ENCODE measurements at places on chromosomes 2 and 18.
A peak's percentile ranks its signal among the peaks of the same experiment; 100 is the strongest.

DNA sequence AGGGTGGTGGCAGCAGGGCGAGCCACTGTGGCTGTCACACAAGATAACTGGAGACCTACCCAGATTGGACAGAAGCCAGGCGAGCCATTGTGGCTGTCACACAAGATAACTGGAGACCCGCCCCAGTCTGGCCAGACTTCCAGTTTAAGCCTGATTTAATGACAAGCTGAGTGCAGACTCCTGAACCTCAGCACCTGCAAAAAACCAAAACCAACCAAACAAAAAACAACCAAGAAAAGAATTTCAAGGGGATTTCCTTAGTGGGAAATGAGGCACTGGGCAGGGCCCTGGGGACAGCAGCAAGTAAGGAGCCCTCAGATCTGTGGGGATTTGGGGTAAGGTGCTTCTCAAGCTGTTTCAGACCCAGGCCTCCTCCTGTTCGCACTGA is 95.2 kb upstream of the BOD1L2 start:
- DNase-seq, result no peak

- DNase-seq, result no peak
These were observed 2.1 kb downstream of the RHBDD1 start for GRCh38 chr2:226837787-226838603.

GRCh38 chr2:18980104-18980785 is 378.2 kb downstream of the OSR1 start:
- DNase-seq, result no peak

DNA sequence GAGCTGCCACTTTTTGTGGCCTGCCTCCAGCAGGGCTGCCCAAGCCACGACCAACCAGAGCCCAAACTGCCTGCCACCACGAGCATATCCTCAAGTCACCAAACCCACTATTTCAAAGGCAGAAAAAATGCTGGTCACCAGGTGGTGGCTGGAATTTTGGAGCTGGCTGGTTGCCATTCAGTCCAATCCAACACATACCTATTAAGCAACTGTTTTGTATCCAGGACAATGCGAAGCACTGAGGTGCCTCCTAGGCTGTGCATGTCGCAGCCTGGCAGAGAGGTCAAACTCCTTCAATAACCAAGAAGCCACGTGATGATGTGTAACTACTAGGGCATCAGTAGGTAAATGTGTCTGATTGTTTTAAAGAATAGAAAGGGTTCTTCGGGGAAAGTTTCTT is 108.3 kb upstream of the PPP1CB start:
- no peak for DNase-seq

DNA sequence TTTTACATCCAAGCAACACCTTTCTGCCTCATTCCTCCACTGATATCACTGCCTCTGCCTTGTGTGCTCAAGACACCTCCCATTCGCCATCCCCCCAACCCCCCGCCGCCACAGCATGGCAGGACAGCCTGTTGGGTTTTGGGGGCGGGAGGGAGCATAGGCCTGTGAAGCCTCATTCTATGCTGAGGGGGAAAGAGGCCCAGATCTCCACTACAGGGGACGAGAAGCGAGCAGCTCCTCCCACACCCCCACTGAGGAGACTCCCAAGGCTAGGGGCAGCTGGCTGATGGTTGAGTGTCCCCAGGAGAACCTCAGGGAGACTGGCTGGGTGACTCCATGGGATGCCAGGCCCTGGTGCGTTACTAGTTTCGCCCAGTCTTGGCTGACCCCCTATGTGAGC is 214.3 kb upstream of the SIX2 start:
- no peak for DNase-seq

GRCh38 chr18:35311496-35311895 is 21.5 kb upstream of the ZSCAN30 start:
- no peak for DNase-seq

GRCh38 chr18:62537042-62537894 is 14.4 kb downstream of the ZCCHC2 start:
- DNase-seq, result no peak

DNA sequence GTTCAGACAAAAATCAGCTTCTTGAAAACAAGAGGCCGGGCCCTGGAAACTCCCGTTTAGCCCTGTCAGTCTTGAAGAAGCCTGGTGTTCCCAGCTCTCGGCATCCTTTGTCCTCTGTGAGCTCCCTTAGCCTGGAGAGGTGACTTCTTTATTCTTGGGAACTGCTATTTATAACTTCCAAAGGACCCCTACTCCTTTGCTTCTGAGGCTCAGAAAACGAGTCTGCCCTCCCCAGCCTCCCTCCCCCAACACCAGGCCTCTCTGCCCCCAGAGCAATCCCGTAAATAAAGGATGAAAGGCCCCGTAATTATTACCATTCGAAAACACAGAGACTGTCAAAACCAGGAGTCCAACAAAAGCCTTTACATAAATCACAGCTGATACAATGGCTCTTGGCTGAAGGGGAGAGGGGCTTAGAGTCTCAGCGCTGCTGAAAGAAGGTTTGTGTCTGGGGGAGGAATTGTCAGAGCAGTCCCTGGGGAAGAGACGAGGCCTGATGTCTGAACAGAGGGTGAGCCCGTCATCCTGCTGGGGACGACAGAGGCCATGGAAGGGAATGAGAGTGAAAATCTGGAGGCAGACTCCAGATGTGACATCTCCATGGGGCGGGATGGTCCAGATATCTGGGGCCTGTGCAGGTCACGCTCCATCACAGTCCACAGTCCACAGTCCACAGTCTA is 283.0 kb downstream of the MYCN start:
- no peak for DNase-seq

DNA sequence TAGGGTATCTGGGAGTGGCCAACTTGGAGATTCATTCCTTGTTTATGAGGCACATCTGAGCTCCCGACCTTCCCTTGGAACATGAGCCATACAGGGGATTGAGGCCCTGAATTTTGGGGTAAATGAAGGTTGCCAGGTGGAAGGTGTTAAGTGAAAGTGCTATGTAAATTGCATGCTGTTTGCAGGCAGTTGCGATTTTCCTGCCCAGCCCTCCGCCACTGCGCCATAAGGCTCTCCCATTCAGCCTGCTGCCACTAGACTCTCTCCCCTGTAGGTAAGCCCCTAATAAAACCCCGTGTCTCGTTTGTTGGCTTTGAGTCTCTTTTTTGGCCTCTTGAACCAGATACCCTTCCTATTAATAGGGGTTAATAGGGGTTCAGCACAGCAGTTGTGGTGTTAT is 33.8 kb downstream of the PCARE start:
- DNase-seq, result no peak

DNA sequence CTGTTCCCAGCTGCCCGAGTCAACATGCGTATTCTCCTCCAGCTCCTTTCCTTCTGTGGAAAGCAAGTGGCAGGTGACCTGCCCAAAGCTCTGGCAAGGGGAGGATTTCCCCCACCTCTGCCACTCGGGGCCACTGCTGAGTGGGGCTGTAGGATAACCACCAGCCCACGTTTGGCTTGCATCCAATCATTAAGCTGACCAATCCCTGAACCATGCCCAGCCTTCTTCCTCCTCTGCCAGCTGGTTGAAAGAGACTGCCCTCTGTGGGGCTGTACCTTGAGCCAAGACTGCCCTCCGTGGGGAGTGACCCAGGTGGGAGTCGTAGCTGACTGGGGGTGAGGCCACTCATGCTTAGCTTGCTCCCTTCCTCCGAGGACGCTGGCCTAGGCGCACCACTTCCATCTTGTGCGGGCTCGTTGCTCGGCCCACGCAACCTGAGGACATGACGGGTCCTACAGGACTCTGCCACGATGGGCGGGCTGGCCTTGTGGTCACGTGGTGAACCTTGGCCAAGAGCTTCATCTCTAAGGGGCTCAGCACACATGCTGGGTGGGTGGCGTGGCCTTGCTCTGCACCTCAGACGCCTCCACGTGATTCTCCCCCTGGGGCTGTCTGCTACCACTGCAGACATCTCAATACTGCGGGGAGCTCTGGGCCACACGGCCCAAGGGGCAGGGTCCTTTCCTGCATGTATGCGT is 112.1 kb downstream of the NDUFA10 start:
- no peak for DNase-seq

DNA sequence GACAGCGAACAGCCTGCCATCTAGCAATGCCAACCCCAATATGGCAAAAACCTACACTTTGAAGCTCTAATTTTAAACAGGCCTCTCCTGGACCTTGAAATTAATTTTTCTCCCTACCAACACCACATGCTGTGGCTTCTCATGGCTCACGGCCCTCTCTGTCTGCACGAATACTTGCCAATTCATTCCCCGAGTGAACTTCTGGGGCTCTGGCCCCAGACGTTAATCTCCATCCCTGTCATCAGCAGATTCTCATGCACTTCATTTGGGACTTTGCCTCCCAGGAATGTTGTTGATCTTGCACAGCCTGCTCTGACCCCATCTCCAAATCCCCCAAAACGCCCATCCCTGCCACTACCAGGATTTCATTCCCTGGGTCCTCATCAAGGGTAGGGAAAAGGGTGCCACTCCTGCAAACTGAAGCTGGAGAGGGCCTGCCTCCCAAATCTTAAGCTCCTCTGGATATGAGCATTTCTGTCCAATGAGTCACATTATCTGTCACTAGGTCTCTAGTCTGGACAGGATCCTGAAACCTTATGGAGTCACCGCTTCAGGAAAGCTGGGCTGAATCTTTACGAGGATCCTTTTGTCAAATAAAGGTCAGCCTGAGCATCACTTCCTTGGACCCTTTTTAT is 10.4 kb downstream of the FIGLA start:
- DNase-seq, result no peak

DNA sequence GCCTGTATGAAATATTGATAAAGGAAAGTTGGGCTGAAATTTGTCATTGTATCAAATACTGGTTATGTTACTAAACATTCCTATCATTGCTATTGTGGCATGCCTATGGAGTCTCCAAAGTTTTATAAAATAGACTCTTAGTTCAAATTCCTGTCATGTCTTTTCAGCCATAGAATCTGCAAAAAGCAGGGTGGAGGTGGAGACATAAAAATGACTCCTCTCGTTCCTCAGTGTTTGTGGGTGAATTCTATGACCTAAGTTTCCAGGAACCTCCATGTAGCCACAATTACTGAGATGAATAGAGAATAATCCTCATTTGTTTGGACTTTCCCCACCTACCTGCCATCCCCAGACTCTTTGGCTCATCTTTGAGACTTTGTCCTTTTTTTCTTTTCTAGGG is 326.3 kb upstream of the ETAA1 start:
- no peak for DNase-seq

GRCh38 chr2:137938204-137938603 is 26.1 kb upstream of the HNMT start:
- DNase-seq, result no peak

GRCh38 chr2:73082523-73083410 is 11.3 kb upstream of the SFXN5 start:
- no peak for DNase-seq

GRCh38 chr2:159108181-159108893 is 139.9 kb downstream of the TANC1 start:
- DNase-seq, result no peak

GRCh38 chr2:222248818-222249217 is 50.0 kb downstream of the PAX3 start:
- no peak for DNase-seq

DNA sequence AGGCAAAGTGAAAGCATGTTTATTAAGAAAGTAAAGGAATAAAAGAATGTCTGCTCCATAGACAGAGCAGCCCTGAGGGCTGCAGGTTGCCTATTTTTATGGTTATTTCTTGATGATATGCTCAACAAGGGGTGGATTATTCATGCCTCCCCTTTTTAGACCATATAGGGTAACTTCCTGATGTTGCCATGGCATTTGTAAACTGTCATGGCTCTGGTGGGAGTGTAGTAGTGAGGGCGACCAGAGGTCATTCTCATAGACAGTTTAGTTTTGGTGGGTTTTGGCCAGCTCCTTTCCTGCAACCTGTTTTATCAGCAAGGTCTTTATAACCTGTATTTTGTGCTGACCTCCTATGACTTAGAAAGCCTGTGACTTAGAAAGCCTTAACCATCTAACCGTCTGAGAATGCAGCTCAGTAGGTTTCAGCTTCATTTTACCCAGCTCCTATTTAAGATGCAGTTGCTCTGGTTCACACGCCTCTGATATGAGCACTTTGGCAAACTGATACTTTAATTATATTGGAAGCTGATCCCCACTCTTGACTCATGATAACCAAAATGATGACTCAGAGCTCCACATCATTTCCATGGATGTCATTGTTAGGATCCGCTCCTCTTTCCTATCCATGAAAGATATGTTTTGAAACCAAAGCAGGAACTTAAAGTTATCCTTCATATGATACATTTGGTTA is 14.5 kb upstream of the ERMN start:
- no peak for DNase-seq

DNA sequence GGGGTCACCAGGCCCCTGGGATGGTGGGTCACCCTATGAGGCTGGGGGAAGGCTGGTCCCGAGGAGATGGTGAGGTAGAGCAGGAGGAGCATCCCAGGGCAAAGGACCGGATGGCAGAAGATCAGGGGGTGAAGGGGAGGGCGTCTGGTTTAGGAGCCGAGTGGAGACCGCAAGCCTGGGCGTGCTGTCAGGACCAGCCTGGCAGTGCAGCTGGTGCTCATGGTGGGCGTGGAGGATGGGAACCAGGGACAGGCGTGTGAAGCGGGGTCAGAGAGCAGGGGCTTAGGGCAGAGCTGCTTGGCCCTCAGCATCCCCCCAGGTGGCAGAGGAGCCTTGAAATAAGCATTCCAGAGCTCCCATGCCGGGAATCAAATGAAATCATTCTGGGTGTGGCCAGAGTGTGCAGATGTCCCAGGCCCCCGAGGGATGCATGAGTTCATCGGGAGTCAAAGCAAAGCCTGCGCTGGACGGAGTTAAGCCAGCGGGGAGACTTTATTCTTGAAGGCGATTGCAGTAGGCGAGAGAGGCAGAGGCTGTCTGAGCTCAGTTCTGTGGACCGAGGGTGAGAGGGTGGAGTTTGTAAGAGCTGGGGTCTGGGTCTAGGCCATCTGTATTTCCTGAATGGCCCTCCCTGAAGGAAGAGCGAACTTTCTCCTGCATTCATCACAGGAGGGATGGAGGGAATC is 33.1 kb upstream of the MBP start:
- no peak for DNase-seq

DNA sequence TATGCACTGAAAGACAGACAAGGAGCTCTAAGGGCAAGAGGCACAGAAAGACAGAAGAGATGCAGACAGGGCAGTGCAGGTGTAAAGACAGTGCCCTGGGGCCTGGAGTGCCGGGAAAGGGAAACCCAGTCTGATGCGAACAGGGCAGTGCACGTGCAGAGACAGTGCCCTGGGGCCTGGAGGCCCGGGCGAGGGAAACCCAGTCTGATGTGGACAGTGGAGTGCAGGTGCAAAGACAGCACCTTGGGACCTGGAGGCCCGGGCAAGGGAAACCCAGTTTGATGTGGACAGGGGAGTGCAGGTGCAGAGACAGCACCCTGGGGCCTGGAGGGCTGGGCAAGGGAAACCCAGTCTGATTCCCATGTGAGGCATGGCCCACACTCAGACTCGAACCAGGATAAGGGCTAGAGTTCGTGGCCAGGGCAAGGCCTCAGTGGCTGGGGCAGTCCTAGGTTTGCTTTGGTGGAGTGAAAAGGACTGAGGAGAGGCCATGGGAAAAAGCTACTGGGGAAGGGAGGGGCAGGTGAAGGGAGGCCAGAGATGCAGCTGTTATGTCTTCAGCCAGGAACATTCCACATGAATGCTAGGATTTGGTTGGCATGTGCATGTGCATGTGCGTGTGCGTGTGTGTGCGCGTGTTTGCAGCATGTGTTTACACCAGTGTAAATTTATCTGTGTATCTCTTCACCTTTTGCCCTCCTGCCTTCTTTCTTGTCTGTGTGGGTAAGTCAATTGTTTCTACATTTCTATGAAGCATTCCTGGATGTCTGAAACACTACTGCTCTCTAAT is 39.1 kb upstream of the DNMT3A start:
- DNase-seq, result peak; percentile 3
